ENCODE measurements at places on chromosomes 6 and 20.

DNA sequence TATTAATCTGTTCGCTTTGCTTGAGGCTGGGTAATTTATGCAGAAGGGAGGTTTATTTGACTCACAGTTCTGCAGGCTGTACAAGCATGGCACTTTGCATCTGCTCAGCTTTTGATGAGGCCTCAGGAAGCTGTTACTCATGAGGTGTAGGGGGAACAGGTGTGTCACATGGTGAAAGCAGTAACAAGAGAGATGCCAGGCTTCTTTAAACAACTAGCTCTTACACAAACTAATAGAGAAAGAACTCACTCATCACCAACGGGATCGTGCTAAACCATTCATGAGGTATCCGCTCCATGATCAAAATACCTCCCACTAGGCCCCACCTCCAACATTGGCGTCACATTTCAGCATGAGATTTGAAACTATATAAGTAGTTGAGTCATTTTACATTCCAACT lies 34.4 kb upstream of the GCLC start:
- DNase-seq, result no peak

DNA sequence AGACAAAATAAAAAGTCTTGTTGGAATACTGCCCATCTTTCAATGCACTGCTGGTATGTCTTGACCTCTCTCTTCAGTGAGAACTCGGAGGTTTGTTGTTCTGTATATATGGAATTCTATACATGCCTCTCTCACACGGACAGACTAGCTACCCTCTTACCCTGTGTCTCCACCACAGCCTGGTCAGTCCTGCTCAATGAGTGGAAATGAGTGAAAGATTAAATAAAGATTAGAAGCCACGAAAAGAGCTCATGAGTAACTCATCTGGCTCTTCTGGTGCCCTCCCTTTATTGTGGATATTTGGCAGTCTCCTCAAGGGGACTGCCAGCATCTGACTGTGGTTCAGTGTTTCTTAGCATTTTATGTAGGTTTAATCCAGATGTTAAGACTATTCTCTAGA lies 262.8 kb upstream of the MAP3K7 start:
- DNase-seq, result peak; percentile 1

- no peak for DNase-seq
Measured at GRCh38 chr6:93970684-93971083, 551.3 kb upstream of the EPHA7 start.

DNA sequence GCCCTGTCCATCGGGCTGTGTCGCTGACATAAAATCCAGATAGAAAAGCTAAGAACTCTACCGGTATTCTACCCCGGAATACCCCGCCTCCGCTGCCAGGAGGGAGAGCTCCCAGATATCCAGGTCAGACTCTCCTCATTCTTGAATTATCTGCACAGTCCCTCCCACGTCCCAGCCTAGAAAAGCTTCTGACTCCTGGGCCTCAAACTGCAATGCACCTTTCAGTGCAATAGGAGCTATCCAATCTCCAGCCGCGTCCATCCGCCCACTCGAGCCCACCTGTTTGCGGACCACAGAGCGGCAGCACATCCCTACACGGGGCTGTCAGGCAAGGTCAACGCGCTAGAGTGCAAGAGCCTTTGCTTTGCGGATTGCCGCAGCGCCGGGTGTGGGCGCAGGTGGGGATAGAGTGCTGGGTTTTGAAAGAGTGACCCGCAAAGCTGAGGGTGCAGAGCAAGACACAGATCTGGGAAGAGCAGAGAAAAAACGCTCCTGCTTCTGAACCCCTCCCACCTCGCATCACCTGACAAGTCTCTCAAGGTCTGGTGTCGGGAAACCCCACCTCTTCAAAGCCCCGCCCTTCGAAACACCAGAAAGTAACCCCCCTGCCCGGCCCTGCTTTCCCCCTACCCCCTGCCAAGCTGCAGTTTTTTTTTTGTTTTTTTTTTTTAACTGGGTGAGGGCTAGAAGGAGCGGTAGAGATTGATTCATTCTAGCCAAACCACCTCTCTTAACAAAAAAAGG lies 1.3 kb downstream of the TAPBP start:
- DNase-seq, result peak; percentile 89

DNA sequence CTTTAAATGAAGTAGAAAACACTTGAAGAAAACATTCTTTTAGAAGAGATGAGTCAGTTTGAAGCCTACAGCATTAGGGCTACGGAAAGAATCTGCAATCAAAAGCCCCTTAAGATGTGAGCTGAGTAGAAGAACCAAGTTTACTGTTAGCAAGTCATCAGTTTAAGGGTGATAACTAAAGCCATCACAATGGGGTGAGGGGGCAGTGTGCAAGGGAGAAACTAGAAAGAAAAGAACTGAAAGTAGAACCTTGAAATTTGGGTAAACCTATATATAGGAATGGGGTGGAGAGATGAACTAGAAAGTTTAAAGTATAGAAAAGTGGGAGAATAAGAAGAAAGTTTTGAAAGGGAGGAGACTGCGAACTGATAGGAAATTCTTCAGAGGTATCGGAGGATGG lies 212.9 kb downstream of the COL19A1 start:
- DNase-seq, result no peak

GRCh38 chr6:135008072-135008940 lies 46.3 kb downstream of the HBS1L start:
- DNase-seq, result no peak

GRCh38 chr6:41679696-41680095 lies 41.4 kb downstream of the MDFI start:
- DNase-seq, result no peak

GRCh38 chr6:168577496-168577895 lies 136.5 kb downstream of the SMOC2 start:
- DNase-seq, result no peak

Data from hematopoietic multipotent progenitor cell treated with erythropoietin and hydrocortisone succinate and interleukin-3 and kit ligand, for 4 days (in vitro differentiated cells).